ENCODE measurements at places on chromosomes 7 and 10.

DNA sequence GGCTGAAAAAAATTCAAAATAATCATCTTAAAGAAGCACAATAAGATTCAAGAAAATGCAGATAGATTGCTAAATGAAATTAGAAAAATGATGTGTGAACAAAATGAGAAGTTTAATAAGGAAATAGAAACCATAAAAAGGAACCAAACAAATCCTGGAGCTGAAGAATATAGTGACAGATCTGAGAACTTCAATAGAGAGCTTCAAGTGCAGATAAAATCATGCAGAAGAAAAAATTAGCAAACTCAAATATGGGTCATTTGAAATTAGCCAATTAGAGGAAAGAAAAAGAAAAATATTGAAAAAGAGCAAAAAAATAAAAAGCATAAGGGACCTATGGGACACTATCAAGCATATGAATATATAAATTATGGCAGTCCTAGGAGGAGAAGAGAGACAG is 720.1 kb downstream of the PARD3 start:
- DNase-seq, result no peak

DNA sequence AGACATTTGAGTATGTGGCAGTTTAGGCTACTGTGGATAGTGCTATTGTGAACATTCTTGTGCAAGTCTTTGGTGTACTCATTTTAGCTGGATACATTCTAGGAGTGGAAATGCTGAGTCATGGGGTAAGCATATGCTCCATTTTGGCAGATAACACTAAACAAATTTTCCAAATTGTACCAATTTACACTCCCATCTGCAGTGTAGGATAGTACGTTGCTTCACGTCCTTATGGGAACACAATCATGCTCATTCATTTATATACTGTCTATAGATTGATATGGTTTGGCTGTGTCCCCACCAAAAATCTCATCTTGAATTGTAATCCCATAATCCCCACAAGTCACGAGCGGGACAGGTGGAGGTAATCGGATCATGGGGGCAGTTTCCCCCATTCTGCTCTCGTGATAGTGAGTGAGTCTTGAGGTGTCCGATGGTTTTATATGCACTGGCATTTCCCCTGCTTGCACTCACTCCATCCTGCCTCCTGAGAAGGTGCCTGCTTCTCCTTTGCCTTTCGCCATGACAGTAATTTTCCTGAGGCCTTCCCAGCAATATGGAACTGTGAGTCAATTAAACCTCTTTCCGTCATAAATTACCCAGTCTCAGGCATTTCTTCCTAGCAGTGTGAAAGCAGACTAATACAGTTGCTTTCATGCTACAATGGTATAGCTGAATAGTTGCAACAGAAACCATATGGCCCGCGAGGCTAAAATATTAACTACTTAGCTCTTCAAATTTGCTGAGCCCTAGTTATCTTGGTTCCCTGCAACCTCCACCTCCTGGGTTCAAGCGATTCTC is 25.6 kb downstream of the RNF216 start:
- DNase-seq, result peak; percentile 61

- DNase-seq, result no peak
These were observed 139.0 kb downstream of the ELFN1 start for GRCh38 chr7:1809070-1809469.

DNA sequence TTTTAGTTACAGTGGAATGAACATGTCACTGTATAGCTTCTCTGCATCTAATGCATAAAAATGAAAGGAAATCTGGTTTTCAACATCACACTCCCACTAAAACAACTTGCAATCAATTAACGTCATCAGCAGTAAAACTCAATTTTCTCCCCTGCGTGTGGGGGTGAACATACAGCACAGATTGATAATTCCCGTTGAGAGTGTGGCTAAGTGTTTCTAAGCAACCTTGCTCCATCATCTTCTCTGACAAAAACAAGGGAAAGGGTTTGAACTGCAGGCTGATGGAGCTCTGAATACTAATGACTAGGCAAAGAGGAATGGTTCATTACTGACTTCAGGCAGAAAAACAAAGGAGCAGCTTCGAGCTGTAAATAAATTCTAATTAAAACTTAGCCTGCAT is 238.3 kb downstream of the PARD3 start:
- peak; percentile 56 for DNase-seq

GRCh38 chr10:52658112-52658511 is 114.5 kb downstream of the MBL2 start:
- no peak for DNase-seq

DNA sequence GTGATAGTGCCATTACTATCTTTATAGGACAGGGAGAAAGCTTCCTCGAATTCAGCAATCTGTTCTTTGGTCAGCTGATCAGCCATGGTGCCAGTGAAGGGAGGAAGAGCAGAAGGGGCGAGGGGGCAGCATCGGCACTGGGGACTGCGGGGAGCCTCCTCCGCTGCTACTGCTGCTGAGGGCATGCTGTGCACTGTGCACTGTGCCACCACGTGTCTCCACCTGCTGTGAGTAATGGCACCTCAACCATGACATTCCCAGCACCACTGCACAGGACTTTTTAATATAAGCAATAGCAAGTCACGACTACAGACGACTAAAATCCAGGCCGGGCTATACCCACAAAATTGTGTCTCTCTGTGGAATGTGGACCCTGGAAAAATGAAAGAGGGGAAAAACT is 105.0 kb upstream of the LANCL2 start:
- no peak for DNase-seq

- no peak for DNase-seq
These were observed 4.9 kb upstream of the FEZF1 start for GRCh38 chr7:122309421-122309820.

- no peak for DNase-seq
These were observed 80.9 kb downstream of the UNCX start for GRCh38 chr7:1313613-1314012.

GRCh38 chr7:86995052-86995725 is 64.3 kb downstream of the ELAPOR2 start:
- no peak for DNase-seq

DNA sequence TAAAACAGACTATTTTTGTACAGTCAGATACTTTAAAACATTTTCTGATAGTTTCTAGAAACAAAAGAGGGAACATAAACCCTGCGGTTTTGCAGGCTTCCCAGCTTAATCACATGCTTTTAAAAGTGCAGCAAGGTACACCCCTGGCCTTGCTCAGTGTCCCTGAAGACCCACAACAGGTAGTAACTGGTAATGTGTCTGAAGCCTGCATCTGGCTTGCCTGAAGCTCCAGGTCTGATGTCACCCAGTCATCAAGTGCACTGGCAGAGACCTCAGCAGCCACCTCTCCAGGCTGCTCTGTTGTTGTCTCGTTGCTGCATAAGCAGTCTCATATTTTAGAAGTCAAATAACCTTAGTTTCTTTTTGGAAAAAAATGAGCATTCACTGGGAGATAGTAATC is 376.1 kb upstream of the MTPN start:
- DNase-seq, result no peak

- DNase-seq, result peak; percentile 56
These were observed 23.3 kb upstream of the SMARCD3 start for GRCh38 chr7:151271699-151272355.

GRCh38 chr10:58512491-58513187 is at the start of gene BICC1:
Gene BICC1, plus strand, starts transcription at chr10:58512872. Its CDS starts 272 bp downstream, at chr10:58513144.
- peak; percentile 59 for DNase-seq

Data from Ammon's horn (tissue), 1 donor.